ENCODE measurements at places on chromosomes 7 and 10. TPM values are rescaled to one million over a fixed set of nuclear protein-coding genes. Genes with fewer than 3 reads are reported as not detected.

The ZNF503 gene
- total RNA-seq: 32.1 TPM

The CALML3 gene
- not detected for total RNA-seq

The BTBD16 gene
- 1.2 TPM for total RNA-seq

The FZD8 gene
- 28.6 TPM for total RNA-seq

The ZNF365 gene
- total RNA-seq: 2.4 TPM

The VAX1 gene
- not detected for total RNA-seq

The SLC12A9 gene
- 20.3 TPM for total RNA-seq

The CEP41 gene
- 6.2 TPM for total RNA-seq

The GPC2 gene
- total RNA-seq: 3.7 TPM

The ANKRD1 gene
- total RNA-seq: 62.9 TPM
